Dorsolateral prefrontal cortex (tissue), 122 donors: ENCODE measurements at places on chromosomes 2 and 18.

GRCh38 chr2:58107803-58108710 is 61.5 kb downstream of the VRK2 start:
- DNase-seq, result no peak

- no peak for DNase-seq
These were observed 255.8 kb downstream of the CYP26B1 start for GRCh38 chr2:71891719-71892422.

GRCh38 chr2:187547353-187547979 is 6.8 kb downstream of the TFPI start:
- no peak for DNase-seq

GRCh38 chr2:29923110-29923721 is 1.8 kb upstream of the ALK start:
- peak; percentile 67 for DNase-seq

DNA sequence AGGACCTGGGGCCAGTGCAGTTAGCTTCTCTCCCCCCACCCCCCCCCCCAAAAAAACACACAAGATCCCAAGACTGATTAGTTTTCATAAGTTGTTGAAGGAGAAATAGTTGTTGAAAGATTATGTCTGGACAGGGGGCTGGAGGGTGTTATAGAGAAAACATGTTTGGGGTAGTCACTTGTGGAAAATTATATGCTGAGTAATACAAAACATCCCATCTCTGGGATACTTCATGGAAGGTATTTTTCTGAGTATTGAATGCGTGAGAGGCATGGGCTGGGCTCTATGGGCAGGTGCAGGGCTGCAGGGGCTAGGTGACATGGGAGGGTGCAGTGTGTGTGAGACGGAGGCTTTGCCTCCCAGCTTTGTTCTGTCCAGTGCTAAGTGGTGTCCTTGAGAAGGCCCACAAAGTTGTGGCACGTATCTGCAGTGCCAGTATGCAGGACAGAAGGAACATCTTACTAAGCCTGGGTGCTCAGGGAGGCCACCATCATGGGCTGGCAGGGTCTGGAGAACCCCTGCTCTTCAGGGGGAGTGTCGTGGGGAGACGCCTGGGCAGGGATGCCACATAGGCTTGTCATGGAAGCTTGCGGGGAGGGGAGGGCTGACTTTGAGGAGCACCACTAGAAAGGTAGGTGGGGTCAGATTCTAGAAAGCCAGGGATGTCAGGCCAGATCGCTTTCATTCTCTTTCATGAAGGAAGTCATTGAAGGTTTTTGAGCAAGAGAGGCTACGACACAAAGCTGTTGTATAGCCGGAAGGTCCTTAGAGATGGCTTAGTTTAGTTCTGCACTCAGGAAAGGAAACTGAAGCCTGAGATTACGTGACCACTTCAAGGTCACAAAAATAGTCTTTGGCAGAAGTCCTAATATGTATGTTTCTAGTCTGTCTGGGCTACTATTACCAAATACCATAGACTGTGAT is 232.0 kb downstream of the LDLRAD4 start:
- DNase-seq, result no peak

DNA sequence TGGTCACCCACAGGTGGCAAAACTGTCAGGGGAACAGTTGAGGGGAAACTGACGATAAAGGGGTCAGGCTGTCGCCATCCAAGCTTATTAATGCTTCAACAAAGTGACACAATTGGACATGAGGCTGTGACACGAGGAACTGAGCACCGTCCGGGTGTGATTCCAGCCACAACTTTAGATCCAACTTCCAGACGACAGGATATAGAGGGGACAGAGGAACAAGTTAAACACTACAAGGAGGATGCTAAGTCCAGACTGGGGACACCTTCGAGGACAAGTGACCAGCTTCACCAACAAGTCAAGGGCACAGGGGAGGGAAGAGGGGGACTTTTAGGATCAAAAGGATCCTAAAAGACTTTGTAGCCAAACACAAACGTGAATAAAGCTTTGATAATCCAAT is 23.8 kb downstream of the BOK start:
- no peak for DNase-seq

DNA sequence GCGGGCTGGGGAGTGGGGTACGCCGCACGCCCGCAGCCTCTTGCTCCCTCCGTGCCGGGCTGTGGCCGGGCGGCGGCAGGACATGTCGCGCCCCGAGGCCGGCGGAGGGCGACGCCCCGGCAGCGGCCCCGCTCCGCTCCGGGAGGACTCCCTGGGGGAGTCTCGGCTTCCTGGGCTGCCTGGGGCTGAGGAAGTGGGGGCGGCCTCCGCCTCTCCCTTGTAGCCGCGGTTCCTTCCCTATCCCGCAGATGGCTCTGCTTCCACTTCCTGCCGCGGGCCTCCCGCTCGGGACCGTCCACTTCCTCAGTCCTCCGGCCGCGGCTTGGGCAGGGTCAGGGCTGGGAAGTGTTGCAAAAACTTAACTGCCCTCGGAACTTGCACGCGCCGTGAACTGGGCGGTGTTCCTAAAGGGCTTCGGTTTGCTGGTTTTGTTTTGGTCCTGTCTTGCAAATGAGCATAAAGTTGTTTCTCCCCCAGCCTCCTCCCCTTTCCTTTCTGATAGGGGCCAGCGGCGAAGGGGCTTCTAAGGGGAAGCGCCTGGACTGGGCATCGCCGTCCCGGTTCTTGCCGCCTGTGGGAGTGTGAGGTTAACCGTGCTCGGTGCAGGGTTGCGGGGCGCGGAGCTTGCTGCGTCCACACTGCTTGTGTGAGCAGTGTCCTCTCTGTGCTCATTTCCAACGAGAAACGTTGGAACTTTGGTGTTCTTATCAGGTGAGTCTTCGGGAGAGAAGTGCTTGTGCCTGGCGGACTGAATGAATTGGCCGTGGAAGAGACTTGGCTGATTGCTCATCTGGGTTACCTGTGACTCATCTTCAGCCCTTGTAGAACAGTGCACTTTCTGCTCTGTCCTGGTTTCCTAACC is 600 bp downstream of the RALB start:
- DNase-seq, result peak; percentile 71

DNA sequence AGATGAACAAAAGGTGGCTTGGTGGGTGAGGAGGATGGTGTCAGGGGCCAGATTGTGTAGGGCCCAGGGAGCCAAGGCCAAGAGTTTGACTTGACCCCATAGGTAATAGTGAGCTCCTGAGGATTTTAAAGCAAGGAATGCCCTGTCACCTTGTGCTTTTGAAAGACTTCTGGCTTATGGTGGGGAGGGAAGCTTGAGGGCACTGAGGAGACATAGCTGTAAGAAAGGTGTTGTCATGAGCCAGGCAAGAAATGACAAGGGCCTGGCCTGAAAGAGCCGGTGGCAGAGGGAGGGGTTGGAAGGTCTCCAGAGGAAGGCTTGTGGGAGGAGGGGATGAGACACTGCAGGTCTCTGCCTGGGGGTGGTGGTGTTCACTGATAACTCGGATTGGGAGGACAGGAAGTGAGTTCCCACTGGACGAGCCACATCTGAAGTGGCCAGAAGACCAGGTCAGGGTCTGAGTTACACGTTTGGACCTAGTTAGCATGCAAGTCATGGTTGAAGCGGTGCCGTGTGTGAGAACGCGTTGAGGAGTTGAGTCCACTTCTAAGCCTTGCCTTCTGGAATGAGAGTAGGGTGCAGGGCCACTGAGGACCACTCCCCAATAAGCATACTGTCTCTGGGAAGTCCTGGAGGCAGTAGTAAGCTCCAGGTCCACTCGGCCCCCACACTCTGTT is 64.3 kb downstream of the TET3 start:
- DNase-seq, result no peak

DNA sequence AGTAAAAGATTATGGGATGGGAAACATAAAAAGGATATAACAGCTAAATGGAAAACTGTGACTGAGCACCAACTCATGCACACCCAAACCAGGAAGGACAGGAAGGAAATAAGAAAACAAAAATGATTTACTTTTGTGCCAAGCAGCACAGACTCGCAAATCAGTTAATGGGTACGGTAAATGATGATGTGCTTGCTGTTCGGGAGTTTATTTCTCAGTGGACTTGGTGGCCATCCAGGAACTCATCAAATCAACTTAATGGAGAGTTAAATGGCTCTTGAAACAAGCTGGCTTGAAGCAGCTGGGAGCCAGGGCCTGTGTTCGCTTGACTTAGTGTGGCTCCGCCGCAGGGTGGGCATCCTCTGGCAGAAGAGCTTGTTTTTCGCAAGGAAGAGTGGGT is 36.2 kb downstream of the MTCL1 start:
- DNase-seq, result no peak

- no peak for DNase-seq
These were observed 108.6 kb upstream of the CWC22 start for GRCh38 chr2:180115675-180116074.

GRCh38 chr18:459814-460593 is 40.5 kb downstream of the COLEC12 start:
- no peak for DNase-seq

GRCh38 chr2:74050151-74050550 is 65.4 kb downstream of the TET3 start:
- DNase-seq, result no peak

DNA sequence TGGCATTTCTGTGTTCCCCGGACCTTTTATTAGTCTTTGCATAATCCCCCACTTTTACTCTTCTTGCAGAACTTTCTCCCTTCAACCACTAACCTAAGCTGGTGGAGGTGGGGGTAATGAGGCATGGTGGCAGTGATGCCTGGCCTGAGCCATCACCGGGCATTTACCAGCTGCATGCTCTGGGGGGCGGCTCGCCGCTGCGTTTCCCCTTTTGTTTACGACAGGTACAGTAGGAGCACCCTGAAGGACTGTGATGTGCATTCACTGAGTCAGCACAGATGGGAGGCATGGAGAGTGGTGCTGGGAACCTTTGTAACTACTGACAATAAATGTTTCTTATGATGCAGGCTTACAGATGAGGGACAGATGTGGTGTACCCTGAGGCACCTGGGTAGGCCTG is 46.9 kb downstream of the PLEKHB2 start:
- no peak for DNase-seq

DNA sequence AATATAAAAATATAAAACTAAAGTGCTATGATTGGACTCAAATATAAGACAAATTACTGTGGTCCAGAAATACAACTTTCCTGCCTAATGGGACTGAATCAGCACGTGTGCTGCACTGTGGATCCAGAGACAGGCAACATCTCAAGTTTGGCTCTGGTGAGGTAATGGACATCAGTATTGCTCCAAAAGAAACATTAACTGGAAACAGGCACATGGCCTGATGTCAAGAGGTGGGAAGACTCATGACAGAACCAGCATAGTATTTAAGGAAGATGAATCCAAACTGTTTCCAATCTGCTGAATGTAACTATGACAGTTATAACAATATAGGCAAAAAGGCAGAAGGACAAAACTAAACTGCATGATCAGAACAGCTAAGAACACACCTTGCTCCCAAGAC is 354.6 kb downstream of the FSIP2 start:
- no peak for DNase-seq

DNA sequence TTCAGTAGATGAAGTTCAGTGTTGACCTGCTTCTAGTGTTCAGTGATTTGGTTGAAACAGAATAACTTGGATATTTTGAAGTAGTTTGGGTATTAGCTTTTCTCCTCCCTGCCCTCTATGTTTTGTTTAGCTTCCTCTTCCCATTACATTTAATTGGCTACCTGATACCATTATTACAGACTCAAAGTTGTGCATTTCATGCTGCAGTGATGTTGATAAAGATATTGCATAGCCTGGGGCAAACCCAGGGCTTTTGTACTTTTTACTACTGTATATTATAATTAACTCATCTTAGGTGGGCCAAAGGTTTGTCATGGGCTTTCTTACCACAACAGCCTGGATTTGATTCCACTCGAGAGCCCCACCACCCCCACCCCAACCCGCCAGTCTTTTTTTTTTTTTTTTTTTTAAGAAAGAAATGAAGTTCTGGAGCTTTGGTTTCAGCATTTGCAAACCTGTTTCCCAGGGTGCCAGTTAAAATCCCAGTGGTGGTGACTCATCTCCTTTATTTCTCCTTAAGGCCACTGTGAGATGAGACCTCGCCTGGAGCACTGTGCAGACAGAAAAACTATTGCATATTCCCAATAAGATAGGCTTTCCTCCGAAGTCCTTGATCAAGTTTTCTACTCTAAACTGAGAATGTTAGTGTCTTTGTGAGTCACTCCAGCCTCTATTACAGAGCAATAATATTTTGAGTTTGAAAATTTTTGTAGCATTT is 393.7 kb upstream of the FANCL start:
- no peak for DNase-seq

DNA sequence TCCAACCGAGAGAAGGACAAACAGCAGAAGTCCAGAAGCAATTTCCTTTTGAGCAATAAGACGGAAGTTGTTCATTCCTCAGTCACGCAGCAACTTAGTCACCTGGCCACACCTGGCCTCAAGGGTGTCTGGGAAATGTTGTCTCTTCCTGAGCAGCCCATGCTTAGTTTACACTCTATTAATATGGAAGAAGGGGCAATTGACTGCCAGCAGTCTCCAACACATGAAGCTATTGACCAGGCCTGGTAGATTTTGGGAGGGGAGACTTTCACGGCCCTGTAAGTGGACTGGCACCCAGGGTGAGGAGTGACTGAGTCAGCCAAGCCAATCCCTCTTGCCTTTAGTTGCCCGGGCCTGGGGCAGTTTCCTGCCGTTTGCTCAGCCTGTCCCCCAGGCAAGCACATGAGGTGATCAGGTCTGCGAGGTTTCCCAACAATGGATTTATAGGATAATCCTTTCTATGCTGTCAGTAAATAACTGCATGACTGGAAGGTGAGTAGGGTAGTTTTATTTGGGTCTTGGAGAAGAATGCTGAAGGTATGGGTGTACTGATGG is 43.8 kb upstream of the PPP4R1 start:
- no peak for DNase-seq

DNA sequence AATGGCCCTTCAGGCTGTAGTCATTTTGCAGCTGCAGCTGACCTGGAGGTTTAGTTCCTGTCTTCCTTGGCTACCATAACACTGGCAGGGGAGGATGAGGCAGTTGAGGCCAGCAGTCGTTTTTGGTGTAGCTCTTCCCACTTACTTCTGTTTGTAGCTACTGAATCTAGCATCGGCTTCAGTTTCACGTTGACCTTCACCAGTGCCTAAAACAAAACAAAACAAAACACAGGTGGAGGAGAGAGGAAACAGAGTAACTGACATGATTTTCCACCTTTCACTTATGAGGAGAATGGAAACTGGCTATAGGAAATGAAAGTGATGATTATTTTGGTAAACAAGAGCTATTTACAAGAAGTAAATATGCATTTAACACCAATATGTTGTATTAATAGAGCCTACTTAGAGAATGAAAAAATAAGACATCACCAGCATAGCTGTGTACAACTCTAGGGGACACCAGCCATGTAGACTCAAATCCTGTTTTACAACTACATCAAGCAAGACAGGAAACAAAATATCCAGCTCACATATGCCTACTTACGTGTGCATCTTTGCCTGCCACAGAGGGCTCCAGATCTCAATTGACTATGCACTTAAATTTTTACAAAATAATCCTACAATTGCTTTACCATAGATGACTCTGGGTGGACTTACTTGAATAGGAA is 236.9 kb downstream of the AGPS start:
- no peak for DNase-seq

- no peak for DNase-seq
These were observed 349.9 kb upstream of the ZNF521 start for GRCh38 chr18:25701821-25702220.
